NCI-H526 (cell line): ENCODE measurements at places on chromosomes 5 and 9.

DNA sequence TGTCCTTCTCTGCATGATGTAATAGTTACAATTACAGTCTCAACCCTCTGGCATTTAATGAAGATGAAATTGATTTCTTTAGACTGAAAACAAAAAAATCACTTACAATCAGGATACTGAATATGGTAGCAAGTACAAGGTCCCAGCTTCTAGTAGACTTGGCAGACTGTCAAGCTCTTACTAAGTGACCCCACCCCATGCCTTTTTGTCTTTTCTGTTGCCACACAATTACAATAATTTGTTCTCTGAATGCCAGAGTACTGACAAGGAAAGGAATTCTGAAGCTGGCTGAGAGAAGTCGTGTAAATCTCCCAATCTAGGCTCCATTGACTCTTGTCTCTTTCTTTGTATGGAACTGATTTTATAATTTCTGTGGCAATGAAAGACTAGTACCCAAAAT, 154.2 kb downstream of the TMC1 start:
- no peak for DNase-seq

GRCh38 chr5:35129276-35129675, 81.5 kb upstream of the AGXT2 start:
- DNase-seq, result no peak

- DNase-seq, result no peak
Measured at GRCh38 chr9:32427111-32427873, 42.8 kb downstream of the ACO1 start.

GRCh38 chr5:100706776-100707175, 171.6 kb downstream of the FAM174A start:
- no peak for DNase-seq

- peak; percentile 34 for DNase-seq
Measured at GRCh38 chr9:123544007-123544827, 188.2 kb downstream of the CRB2 start.

- no peak for DNase-seq
Measured at GRCh38 chr9:138120072-138120471, 242.5 kb downstream of the CACNA1B start.

GRCh38 chr5:10351199-10351905, 2.1 kb upstream of the MARCHF6 start:
- no peak for DNase-seq

GRCh38 chr9:2039294-2040180, 24.4 kb downstream of the SMARCA2 start:
- no peak for DNase-seq

- no peak for DNase-seq
Measured at GRCh38 chr9:37923796-37924427, 20.0 kb upstream of the SLC25A51 start.

DNA sequence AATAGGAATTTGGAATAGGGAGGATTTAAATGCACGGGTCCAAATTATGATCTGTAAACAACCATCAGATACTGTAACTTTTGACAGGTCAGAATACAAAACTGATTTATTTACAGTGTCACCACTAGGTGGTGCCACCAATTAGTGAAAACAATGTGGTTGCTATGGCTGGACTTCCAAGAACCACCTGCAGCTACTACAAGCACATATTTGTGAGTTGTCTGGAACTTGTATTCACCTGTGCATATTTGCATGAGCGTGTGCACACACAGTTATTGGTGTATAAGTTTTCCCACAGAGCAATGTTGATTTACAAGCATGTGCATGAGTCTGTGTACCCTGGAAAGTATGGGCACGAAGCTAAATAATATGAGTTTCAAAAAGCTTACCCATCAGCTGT, 3.0 kb upstream of the HRCT1 start:
- DNase-seq, result peak; percentile 88

DNA sequence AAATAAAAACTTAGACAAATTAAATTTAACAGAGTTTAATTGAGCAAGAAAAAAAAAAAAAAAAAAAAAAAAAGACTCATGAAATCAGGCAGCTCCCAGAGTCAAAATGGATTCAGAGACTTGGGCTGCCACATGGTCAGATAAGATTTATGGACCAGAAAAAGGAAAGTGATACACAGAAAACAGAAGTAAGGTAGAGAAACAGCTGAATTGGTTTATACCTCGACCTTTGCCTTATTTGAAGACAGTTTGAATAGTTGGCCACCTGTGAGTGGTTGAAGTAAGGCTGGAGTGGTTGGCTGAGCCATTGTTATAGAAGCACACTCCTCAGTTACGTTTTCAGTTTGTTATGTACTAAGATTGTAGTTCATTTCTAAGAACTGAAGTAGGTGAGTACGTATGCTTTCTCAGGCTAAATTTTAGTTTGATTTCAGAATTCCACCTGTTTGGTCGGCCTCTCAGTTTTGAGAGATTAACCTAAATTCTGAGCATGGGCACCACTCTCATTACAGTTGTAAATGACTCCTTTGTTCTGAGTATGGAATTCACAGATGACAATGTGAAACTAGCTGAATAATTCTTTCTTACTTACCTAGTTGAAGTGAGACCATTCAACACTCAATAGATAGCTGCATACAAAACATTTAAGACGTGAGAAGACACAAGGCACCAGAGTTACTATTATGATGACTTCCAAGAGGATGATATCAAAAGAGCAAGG, 149.0 kb downstream of the AOPEP start:
- no peak for DNase-seq

DNA sequence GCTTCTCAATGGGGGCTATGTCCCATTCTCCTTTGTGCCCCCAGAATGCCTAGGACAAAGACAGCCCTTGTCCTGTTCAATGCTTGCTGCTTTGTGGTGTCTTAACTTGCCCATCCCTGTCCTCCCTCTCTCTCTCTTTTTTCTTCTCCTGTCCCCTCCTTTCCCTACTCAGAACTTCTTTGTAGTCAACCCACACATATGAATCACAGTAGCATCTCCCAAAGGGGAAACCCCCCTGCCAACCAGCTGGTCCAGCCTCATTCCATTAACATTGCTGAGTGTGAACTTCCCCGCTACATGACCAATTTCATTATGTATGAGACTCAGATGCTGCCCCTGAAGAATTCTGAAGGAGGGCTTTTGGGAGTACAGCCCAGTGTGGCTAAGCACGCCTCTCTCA, 408.3 kb downstream of the ENC1 start:
- DNase-seq, result no peak

DNA sequence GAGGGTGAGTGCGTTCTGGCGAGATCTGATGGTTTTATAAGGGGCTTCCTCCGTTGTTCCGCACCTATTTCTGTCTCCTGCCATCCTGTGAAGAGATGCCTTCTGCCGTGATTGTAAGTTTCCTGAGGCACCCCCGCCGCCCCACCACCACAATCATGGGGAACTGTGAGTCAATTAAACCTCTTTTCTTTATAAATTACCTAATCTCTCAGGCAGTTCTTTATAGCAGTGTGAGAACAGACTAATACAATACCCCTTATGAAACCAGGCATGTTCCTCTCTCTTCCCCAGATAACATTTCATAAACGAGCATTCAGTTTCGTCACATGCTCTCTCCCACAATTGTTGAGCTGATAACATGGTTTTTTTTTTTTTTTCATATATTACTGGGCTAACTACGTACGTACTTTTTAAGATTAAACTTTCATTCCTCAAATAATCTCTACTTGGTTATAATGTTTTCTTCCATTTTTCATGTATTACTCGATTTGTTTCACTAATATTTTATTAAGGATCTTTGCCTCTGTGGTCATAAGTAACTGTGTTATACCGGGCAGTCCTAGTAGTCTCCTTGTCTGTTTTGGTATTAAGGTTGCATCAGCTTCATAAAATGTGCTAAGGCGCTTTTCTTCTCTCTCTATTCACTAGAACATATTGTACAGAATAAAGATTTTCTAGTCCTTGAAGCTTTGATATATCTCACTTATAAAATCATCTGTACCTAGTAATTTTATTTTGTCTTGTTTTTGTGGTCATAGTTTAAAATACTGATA, 64.9 kb upstream of the MVB12B start:
- no peak for DNase-seq

- DNase-seq, result no peak
Measured at GRCh38 chr5:138336952-138337684, 948 bp upstream of the FAM53C start.

GRCh38 chr5:168132241-168132641, 159.2 kb upstream of the WWC1 start:
- DNase-seq, result no peak

- peak; percentile 5 for DNase-seq
Measured at GRCh38 chr9:99876190-99876589, 30.3 kb upstream of the STX17 start.

- DNase-seq, result no peak
Measured at GRCh38 chr9:80540387-80540786, 968.6 kb downstream of the TLE4 start.

GRCh38 chr9:13971415-13971814, 342.5 kb downstream of the NFIB start:
- DNase-seq, result no peak

- no peak for DNase-seq
Measured at GRCh38 chr5:111384220-111384619, 128.1 kb downstream of the STARD4 start.

- DNase-seq, result no peak
Measured at GRCh38 chr9:94086486-94087345, 2.5 kb downstream of the PTPDC1 start.

- DNase-seq, result peak; percentile 48
Measured at GRCh38 chr9:34592895-34593601, 3.5 kb upstream of the CNTFR start.

DNA sequence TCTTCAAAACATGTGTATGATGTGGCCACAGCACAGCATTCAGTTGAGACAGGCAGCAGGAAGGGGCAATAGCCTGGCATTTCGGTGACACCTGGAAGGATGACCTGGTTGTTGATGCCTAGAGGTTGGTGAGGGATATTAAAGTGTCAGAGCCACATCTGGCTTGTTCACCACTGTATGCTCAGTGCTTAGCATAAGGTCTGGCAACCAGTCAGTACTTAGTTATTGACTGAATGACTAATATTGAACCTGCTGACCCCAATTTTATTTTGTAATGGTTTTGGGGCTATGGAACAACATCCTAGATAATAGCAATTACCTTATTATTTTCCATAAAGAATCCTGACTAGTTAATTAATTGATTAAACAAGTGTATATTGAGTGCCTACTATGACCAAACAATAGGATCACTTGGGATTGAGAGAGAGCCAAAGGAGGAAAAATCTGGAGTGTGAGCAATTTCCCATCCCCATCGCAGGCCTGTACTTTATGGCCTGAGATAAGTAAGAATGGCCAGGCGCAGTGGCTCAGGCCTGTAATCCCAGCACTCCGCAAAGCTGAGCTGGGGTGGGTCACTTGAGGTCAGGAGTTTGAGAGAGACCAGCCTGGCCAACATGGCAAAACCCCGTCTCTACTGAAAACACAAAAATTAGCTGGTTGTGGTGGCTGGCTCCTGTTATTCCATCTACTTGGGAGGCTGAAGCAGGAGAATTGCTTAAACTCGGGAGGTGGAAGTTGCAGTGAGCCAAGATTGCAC, 85.4 kb upstream of the PLPP1 start:
- DNase-seq, result no peak

DNA sequence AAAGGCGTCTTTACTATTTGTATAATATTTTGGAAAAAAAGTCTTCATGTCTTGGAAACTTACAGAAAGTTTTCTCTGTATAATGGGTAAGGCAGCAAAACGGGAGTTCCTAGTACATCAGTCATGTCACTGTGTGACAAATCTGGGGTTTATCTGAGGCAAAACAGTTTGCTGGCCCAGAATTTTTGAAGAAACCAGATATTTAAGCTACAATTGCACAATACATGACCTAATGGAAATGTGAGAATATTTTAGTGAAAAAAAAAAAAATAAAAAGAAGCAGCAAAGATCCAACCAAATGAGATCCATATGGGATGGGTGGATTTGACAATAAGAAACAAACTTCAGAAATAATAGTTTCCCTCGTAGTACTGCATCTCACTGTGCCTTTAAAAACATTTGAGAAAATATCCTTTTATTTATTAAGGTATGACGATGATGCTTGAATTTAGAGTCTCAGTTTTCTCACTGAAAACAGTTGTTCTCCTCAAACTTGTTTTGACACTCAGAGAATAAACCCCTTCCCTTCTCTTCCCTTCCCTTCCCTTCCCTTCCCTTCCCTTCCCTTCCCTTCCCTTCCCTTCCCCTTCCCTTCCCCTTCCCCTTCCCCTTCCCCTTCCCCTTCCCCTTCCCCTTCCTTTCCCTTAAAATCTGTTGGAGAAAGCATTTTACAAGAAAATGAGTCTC, 180.5 kb upstream of the TUT7 start:
- DNase-seq, result no peak

- DNase-seq, result peak; percentile 69
Measured at GRCh38 chr9:124010665-124011321, 775 bp upstream of the LHX2 start.

- DNase-seq, result no peak
Measured at GRCh38 chr9:135579356-135579755, 17.8 kb downstream of the PAEP start.

DNA sequence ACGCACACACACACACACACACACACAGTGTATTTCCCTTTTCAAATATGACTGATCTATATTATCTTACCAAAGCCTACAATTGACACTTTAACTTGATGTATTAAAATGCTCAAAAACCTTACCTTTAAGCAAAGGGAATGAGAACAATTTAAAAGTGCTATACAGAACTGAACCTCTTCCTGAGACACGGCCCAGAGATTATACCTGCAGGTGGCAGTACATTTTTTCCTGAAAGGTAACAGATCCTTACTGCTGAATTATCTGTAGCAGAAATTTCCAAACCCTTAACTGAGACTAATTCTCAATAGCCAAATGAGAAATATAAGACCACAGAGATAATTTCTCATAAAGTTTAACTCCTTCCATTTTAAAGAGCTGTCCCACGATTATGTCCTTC, 91.1 kb downstream of the MYO10 start:
- peak; percentile 39 for DNase-seq

- DNase-seq, result no peak
Measured at GRCh38 chr5:37814699-37815098, 25.1 kb downstream of the GDNF start.

DNA sequence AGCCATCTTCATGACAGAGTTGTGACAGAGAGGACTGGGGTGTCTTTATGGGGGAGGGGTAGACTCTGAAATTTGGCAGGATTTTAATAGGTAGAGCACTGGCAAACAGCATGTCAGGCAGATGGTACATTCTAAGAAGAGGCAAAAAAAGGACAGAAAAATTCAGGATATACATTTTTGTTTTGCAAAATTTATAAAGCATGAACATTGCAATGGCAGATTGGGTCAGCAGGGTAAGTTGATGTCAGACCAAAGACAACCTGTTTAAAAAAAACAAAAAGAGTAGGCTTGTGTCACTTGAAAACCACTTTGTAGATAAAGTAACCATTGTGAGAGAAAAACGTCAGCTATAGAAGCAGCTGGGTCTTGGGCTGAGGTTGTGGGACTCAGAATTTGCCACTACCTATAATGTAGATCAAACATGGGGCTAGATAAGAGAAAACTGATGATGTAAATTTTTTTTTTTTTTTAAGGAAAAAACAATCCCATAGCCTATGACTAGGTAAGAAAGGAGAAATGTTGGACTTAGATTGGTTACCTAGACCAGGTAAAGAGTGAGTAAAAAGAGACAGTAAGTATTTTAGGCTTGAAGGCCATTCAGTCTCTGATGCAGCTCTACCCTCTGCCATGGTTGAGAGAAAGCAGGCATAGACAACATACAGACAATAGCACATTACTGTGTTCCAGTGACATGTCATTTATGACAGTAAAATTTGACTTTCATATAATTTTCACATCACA, 8.3 kb downstream of the CAMK4 start:
- DNase-seq, result no peak
